ENCODE measurements at places on chromosomes 12 and 14.
A peak's percentile ranks its signal among the peaks of the same experiment; 100 is the strongest.

GRCh38 chr12:122872815-122873361 lies 23.0 kb downstream of the VPS37B start:
- peak; percentile 12 for DNase-seq

- DNase-seq, result no peak
Measured at GRCh38 chr12:105457026-105457425, 126.5 kb downstream of the C12orf75 start.

DNA sequence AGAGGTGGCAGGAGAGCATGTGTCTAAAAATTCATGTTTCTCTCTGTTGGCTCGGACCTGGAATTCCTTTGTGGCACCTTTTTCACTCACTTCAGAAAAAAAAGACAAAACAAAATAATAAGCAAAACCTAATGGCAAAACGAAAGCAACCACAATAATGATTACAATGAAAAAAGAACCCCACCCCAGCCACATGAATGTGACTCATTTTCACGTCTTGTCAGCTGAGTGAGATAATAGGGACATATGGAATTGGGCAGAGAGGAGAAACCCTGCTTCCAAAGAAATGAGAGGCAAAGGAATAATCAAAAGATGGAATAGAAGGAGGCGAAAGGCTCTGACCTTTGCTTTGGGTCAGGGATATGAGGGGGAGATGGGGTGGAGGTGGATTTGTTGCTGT lies 143.4 kb downstream of the SLC8A3 start:
- no peak for DNase-seq

DNA sequence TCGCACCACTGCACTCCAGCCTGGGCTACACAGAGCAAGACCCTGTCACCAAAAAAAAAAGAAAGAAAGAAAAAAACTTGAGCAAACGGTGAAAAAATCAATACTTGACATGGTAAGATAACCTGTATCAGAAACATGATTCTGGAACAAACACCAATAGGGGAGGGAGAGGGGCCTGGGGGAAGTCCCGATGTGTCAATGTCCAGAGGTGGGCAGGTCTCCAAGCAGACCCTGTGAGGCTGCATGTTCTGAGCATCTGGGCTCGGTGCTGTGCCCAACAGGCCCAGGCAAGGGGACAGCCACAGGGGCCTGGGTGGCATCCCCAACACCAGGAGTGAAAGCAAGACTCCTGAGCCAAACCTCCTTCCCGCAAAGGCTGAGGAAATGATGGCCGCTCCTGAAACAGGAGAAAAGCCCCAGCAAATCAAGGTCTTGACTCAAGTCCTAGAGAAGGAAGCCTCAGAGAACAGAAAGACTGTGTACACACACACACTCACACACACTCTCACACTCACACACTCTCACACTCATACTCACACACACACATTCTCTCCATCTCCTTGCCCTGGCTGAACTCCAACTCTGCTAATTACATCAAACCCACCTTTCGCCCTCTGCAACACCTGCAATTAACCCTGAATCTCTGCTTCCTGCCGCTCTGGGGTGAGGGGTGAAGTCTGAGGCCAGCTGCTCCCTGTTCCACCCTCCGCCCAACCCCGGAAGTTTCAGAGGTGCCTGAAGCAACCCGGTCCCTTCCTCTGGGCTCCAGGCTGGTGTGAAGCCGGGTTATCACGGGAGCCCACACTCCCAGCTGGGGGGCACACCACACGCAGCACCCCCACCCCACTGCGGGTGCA lies 20.4 kb downstream of the CCDC88C start:
- DNase-seq, result no peak

DNA sequence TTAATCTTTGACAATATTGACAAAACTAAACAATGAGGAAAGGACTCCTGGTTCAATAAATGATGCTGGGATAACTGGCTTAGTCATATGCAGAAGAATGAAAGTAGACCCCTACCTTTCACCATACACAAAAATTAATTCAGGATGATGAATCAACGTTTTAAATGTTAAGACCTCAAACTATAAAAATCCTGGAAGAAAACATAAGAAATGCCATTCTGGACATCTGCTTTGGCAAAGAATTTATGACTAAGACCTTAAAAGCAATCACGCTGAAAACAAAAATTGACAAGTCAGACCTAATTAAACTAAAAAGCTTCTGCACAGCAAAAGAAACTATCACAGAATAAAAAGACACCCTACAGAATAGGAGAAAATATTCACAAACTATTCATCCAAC lies 97.4 kb downstream of the LMNTD1 start:
- no peak for DNase-seq

GRCh38 chr12:6345319-6346091 lies 3.6 kb upstream of the TNFRSF1A start:
- DNase-seq, result no peak

GRCh38 chr12:131869871-131870418 lies 24.5 kb upstream of the ULK1 start:
- DNase-seq, result no peak

GRCh38 chr12:23495472-23495871 lies 454.0 kb downstream of the SOX5 start:
- no peak for DNase-seq

DNA sequence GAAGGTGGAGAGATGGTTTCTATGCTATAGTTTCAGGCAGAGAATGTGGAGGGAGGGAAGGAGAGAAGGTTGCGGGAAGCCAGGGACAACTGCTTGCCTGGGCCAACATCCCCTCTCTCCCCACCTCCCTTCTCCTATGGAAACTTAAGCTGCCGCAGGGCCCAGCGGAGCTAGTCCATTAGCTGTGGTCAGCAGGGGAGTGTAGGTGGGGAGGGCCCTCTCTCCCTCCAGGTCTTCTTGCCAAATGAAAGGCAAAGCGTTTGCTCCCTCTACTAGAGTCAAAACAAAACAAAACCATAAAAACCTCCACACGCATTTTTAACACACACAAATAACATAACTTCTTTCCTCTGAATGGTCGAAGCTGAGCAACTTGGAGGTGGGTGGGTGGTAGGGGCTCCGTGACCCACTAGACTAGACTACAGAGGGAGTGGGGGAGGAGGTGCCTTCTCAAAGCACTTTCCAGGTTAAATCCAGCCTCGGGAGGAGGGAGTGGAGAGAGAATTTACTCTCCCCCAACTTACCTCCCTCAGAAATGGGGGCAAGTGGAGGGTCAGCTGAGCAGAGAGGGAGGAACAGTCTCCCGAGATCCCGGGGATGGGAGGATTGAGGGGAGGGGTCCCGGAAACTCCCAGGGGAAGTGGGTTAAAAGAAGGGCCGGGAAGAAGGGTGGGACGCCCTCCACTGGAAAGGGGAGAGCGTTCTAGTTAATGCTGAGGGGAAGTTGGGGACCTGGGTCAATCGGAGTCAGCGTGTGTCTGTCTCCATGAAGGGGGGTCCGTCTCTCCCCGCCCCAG lies 4.6 kb upstream of the CACNB3 start:
- DNase-seq, result no peak

DNA sequence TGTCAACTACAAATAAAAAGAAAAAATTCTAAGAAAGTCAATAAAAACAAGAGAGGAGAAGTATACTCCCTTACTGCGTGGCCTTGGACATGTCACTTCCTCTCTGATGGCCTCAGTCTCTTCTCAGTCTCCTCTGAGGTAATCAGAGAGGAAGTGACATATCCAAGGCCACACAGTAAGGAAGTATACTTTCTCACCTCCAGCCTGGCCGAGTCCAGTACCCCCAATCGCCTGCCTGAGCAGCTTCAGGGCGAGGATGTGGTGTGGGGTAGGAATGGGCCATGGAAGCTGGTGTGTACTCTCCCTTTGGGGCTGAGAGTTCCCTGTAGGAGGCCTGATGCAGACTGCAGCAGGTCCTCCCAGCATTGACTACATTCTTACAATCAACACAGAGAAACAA lies 15.8 kb downstream of the VDR start:
- DNase-seq, result no peak

- DNase-seq, result no peak
Measured at GRCh38 chr14:99521176-99522024, 40.2 kb downstream of the CCNK start.

DNA sequence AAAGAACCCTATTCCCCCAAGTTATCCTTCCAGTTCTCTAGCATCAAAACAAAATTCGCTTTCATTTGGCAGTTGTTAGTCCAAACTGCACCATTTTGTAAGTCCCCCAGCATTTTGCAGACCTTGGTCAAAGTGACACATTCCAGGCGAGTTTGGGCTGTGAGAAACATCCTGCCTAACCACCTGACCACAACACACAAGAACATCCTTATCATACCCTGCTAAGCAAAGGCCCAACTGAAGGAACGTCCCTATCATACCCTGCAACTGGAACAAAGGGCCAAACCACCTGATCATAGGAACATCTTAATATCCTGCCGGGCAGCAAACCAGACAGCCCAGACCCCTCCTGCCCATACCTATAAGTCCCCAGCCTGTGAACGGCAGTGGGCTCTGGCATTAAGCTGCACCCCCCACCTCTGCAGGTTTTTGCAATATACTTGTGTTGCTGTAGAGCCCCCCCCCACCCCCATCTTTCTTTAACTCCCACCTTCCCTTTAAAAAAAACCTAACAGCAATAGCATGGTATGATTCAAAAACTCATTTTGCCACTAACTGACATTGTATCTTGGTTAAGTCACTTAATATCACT lies 2.7 kb downstream of the PCNX4 start:
- no peak for DNase-seq

GRCh38 chr12:114682785-114683708 lies 928 bp downstream of the TBX3 start:
- no peak for DNase-seq

- DNase-seq, result no peak
Measured at GRCh38 chr12:84397846-84398245, 514.8 kb downstream of the SLC6A15 start.

DNA sequence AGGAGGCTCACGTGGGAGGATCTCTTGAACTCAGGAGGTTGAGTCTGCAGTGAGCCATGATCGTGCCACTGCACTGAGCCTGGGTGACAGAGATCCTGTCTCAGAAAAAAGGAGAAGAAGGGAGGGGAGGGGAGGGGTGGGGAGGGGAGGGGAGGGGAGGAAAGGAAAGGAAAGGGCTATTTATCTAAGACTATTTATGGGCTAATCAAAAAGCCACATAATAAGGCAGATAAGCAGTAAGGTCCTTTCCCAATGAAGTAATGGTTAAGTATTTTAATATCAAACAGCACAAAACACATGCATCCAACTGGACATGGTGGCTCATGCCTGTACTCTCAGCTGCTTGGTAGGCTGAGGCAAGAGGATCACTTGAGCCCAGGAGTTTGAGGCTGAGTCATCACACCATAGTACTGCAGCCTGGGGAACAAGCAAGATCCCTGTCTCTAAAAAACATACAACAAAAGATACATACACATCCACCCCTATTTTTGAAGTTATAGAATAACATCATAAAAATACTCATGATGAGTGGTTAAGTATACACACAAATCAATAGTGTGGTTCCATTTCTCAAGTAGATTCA lies 9.7 kb downstream of the PAWR start:
- no peak for DNase-seq

- no peak for DNase-seq
Measured at GRCh38 chr12:94173660-94174265, 25.4 kb downstream of the PLXNC1 start.

DNA sequence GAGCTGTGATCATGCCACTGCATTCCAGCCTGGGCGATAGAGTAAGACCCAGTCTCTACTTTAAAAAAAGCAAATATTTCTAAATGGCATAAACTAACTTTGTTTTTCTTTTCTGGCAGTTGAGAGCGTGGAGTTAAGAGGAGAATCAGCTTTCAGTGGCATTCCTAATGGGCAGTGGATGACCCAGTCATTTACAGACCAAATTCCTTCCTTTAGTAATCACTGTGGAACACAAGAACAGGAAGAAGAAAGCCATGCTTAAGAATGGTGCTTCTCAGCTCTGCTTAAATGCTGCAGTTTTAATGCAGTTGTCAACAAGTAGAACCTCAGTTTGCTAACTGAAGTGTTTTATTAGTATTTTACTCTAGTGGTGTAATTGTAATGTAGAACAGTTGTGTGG lies 21.2 kb downstream of the TDG start:
- no peak for DNase-seq

DNA sequence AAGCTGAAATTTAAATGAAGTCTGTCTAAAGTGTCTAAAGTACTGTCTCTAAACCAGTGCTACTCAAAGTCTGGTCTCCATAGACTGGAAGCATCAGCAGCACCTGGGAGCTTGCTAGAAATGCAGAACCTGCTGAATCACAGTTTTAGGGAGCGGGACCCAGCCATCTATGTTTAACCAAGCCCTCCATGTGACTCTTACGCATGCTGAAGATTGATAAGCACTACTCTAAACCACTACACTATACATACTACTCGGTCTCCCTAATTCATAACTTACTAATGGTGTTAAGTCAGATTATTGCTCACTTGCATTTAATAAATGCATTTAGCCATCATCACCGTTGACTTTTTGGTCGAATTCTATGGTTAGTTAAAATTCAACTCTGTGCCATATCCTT lies 88.8 kb downstream of the SLC25A21 start:
- no peak for DNase-seq

Data from activated B cell treated with CpG ODN at 0.5 μM for 24 hours (primary cell).